ENCODE measurements at places on chromosomes 4 and X.

GRCh38 chrX:112819008-112819640 lies 21.5 kb downstream of the AMOT start:
- DNase-seq: peak; percentile 74

DNA sequence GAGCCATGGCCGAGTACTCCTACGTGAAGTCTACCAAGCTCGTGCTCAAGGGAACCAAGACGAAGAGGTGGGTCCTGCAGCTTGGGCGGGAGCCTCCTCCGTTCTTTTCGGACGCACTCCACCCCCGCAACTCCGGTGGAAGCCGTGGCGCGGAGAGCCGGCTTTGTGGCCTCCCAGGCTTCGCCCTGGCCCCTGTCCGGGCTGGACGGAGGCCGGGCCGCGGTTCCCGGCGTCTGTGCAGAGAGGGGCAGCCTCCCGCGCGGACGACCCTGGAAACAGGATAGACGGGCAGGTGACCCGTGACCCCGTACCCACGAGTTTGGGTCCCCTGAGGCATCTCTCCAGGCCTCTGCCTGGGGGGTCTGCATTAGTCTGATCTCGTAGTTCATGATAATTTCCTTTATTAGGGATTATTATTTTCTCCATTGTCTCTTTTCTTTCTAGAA lies 356 bp downstream of the FRG1 start:
- no peak for DNase-seq

DNA sequence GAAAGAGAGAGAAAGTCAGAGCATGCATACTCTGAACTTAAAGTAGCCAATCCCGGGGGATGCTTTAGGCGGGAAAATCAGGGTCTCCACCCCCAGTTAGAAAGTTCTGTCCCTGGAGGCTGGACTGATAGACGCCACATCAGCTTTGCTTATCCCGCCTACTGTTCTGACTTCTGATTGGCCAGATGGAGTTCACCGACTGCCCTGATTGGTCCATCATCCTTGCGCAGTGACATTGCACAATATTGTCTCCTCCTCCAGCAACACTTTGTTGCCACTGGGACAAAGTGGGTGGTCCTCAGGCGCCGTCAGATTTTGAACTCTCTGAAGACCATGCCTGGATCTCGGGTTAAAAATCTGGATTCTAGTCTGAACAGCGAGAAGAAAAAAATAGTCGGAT lies 50.3 kb downstream of the SSX3 start:
- DNase-seq: no peak

DNA sequence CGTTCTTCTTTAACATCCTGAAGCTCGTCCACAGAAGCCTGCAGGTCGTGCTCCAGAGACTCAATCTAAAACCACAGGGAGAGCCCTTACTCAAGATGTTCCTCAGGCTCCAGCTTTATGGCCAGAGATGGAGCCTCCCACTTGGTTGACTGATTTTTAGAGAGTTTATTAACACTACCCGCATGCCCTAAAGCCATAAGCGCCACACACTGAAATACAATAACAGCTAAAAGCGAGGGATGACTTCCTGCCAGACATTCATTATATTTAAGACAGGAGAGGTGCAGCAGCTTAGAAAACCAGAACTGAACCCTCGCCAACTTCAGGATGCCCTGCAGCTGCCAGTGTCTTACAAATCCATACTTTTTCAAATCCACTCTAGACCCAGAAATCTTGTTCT lies 42.0 kb downstream of the SOD3 start:
- no peak for DNase-seq

- no peak for DNase-seq
Observed at GRCh38 chr4:74996996-74997395, 64.1 kb downstream of the PARM1 start.

DNA sequence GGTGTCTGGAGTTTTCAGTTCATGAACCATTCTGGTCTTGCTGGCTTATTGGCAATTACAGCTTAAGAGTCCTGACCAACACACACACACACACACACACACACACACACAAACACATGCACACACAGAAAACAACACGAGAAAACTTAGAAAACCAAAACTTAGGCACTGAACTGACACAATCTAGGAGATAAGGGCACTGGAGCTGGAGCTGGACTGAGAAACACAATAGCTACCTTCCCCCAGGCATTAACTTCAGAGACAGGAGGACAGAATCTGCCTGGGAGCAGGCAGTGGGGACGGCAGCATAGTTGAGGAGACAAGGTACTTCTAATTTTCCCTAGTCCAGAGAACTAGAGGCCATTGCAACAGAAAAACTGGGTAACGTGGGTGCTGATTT lies 62.3 kb downstream of the LNX1 start:
- DNase-seq: no peak

DNA sequence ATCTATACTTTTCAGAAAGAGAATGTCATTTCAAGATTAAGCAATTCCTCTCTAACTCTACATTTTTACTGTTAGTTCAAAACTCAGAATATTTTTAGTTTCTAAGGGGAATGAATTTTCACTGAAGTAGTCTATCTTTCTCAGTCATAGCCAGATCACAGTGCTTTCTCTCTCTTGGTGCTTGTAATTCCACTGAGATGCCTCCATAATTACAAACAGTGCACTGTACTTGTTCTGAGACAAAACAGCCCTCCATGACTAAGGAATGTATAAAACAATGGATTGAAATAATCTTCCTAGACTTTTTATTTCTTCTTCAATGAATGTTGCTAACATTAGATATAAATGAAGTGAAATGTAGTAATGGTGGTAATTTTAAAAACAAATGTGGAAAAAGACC lies 603.2 kb upstream of the FAM241A start:
- DNase-seq: no peak

- DNase-seq: no peak
Observed at GRCh38 chr4:8376361-8377102, 64.0 kb downstream of the ACOX3 start.

DNA sequence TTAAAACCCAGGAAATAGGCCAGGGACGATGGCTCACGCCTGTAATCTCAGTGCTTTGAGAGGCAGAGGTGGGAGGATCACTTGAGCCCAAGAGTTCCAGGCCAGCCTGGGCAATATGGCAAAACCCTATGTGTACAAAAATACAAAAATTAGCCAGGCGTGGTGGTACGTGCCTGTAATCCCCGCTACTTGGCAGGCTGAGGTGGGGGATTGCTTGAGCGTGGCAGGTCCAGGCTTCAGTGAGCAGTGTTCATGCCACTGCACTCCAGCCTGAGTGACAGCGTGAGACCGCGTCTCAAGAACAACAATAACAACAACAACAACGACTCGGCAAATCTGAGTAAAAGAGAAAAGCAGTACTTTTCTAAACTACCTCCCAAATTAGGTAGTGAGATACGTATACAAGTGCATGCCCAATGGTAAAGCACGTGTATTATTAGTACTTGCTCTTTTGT lies 13.0 kb upstream of the NDUFC1 start:
- DNase-seq: no peak

- no peak for DNase-seq
Observed at GRCh38 chrX:7071390-7071789, 76.1 kb upstream of the STS start.

- no peak for DNase-seq
Observed at GRCh38 chrX:100883654-100884053, 9.5 kb upstream of the NOX1 start.

- DNase-seq: no peak
Observed at GRCh38 chr4:18973296-18973695, 951.7 kb upstream of the LCORL start.

GRCh38 chr4:31461421-31461820 lies 741.3 kb downstream of the PCDH7 start:
- DNase-seq: no peak

DNA sequence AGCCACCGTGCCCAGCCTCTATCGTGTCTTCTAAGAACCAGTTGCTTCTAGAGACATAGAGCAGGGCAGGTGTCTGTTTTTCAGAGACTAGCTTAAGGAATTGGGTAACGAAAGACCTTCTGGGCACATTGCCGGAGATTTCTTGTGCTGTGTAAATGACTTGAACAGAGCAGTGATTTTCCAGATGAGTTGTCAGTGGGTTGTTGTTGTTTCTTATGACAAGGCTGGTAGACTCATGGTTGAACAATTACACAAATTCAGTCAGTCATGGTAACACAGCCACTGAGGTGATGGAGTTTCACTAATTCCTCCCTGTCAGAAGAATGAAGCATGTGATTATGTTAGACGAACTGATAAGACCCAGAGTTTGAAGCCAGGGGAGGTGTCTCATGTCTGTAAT lies 20.5 kb upstream of the DDX3X start:
- no peak for DNase-seq

Data from fibroblast of skin of left biceps (primary cell).